ENCODE measurements at places on chromosomes 6 and 20.

DNA sequence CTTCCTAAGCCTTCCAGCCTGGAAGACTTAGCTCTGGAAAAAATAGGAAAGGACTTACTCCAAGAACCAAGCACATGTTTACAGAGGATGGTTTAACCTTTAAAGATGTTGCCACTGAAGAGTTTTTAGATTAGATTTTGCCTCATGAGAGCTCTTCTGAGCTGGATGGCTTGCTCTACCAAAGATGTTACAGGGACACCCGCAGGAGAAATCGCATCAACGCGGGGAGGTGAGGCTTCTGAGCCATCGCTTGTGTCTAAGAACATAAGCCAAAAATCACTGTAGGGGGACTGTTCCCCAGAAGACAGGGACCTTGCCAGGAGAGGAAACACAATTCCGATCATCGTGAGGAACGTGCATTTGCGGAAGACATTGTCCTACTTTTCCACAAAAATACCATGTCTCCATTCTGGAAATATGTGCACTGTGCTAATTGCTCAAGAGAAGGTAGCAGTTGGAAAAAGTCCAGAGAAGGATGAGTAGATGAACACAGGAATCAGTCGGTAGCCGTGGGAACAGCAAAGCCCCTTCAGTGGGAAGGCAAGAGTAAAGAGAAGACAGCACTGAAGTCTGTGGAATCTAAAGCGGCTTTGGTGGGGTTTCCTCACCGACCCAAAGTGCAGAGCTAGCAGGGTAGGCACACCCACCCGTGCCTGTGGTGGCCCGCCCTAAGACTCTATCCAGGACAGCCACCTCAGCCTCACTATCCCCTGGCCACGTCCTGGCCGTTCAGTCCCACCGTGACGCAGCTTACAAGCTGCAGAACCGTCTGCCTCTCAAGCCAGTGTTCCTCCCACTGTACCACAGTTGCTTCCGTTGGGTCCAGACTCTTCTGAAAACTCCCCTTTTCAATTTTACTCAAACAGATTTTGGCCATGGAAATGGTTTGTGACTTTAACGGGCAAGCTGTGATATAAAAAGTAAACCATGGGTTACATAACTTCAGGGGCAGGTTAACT is 334.8 kb downstream of the NRN1 start:
- DNase-seq = no peak

GRCh38 chr20:62830251-62830650 is 13.4 kb downstream of the COL9A3 start:
- DNase-seq = no peak

- DNase-seq = no peak
Measured at GRCh38 chr6:168020242-168020641, 22.8 kb downstream of the KIF25 start.

- DNase-seq = no peak
Measured at GRCh38 chr20:58312836-58313235, 3.3 kb downstream of the RAB22A start.

DNA sequence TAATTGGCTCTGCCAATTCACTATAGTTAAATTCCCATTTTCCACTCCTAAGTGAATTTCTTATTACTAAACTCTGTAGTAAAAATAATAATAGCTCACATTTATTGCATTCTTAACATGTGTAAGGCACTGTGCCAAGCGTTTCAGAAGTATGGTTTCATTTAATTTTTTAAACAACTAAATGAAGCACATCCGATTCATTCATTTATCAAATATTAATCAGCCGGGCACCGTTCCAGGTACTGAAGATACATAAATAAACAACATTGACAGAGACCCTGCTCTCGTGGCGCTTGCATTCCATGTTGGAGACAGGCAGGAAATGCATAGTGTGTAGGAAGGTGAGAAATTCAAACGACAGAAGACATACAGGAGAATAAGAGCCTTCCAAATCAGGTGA is 423.2 kb upstream of the JARID2 start:
- no peak for DNase-seq

GRCh38 chr20:14820771-14821170 is 483.4 kb upstream of the FLRT3 start:
- no peak for DNase-seq

- no peak for DNase-seq
Measured at GRCh38 chr6:136947037-136947436, 24.9 kb downstream of the SLC35D3 start.

GRCh38 chr6:1312473-1313367 is 822 bp downstream of the FOXQ1 start:
- DNase-seq = peak; percentile 28

GRCh38 chr6:28537065-28537464 is 11.4 kb downstream of the GPX5 start:
- no peak for DNase-seq

DNA sequence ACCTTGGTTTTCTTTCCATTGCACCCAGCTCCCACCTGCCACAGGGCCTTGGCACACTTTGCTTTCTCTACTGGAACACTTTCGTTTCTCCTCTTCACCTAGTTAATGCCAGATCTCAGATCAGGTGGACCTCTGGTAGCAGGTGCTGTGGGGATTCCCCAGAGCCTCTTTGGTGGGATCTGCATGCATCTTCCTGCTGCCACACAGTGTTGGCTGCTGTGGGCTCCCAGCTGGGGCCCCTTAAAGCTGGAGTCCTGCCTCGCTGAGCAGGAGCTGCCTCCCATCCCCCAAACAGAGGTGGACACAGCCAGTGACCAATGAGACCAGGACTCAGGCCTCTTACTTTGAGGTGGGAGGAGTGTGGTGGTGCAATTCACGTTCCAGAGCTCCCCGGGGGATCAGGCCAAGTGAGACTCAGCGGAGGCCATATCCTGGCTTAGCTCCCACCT is 28.4 kb downstream of the CEBPB start:
- DNase-seq = no peak

DNA sequence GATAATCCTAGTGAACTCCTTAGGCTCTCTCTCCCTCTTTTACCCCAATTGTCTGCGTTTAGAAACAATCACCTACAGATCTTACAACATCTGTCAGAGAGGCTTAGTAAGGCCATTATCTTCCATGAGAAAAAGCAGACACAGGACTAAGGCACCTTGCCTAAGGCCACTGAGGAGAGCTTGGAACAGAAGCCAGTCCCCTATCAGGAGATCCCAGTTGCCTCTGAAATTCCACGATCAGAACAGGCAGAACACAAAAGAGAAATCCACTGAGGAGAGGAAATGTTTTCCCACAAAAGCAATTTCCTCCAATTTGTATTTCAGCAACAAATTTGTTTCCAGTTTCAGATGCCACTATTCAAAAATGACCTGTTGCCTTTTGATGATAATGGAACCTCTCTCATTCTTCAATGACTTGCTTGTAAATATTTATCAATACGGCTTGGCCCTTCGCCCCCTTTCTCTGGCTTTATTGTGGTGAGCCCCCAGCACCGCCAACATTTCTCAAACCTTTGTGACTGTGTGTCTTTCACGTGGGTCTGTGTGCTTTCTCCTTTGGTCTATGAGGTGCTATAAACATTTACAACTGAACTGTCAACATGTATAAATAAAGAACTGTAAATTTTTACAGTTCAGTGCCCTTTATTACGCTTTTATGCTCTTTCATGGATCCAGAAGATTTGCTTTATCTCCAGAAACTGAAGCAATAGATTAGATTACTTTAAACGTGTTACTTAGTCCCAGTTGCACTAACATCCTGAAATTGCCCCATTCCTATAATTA is 187.8 kb upstream of the PHACTR1 start:
- no peak for DNase-seq

GRCh38 chr20:43458422-43458924 is 777 bp downstream of the SRSF6 start:
- peak; percentile 43 for DNase-seq

Data from CD4-positive, alpha-beta T cell treated with Interleukin-1 beta for 1 hour (primary cell).